Fibroblast of villous mesenchyme (primary cell): ENCODE measurements at places on chromosomes 1 and 21. TPM values are rescaled to one million over a fixed set of nuclear protein-coding genes. Genes with fewer than 3 reads are reported as not detected.

The PRDM2 gene
- 13.9 and 19.9 TPM in 2 replicates for total RNA-seq

The LAMC1 gene
- 541 and 761 TPM in 2 replicates for total RNA-seq

The LPAR3 gene
- 1.9 and 2.6 TPM in 2 replicates for total RNA-seq

The FCER1G gene
- 0.43 TPM in 1 of 2 replicates, not detected in the other for total RNA-seq

The LCE2B gene
- total RNA-seq: not detected in 2 replicates

The MSH4 gene
- under 0.01 and 0.43 TPM in 2 replicates for total RNA-seq

The PTAFR gene
- total RNA-seq: under 0.01 TPM in 2 replicates

The LHX8 gene
- total RNA-seq: under 0.01 TPM in 1 of 2 replicates, not detected in the other

The PBX1 gene
- total RNA-seq: 62.8 and 67.4 TPM in 2 replicates

The MPZ gene
- 2.6 and 2.9 TPM in 2 replicates for total RNA-seq

The CASQ2 gene
- not detected in 2 replicates for total RNA-seq

The OR14K1 gene
- not detected in 2 replicates for total RNA-seq

The ANGPTL3 gene
- total RNA-seq: under 0.01 TPM in 1 of 2 replicates, not detected in the other

The HRNR gene
- total RNA-seq: not detected in 2 replicates

The CHI3L1 gene
- 15.8 and 136 TPM in 2 replicates for total RNA-seq

The TGFB2 gene
- total RNA-seq: 28.0 and 36.3 TPM in 2 replicates

The PTPN22 gene
- 0.32 and 0.86 TPM in 2 replicates for total RNA-seq

The ARTN gene
- 0.86 TPM in 1 of 2 replicates, not detected in the other for total RNA-seq

The KLHDC7A gene
- total RNA-seq: not detected in 2 replicates

The RPTN gene
- not detected in 2 replicates for total RNA-seq

The SHISAL2A gene
- total RNA-seq: not detected in 2 replicates

The NCAM2 gene
- 5.2 and 7.1 TPM in 2 replicates for total RNA-seq

The DCST2 gene
- not detected in 2 replicates for total RNA-seq

The RNU1-2 gene
- total RNA-seq: under 0.01 TPM in 1 of 2 replicates, not detected in the other

The OLFML3 gene
- 107 and 134 TPM in 2 replicates for total RNA-seq

The C8A gene
- total RNA-seq: not detected in 2 replicates

The CD160 gene
- under 0.01 TPM in 2 replicates for total RNA-seq

The HSD3B2 gene
- not detected in 2 replicates for total RNA-seq

The TMEM81 gene
- total RNA-seq: 0.97 and 1.3 TPM in 2 replicates

The FCMR gene
- total RNA-seq: 1.3 and 1.6 TPM in 2 replicates

The ILDR2 gene
- total RNA-seq: 0.32 and 0.43 TPM in 2 replicates

The PTPRU gene
- total RNA-seq: 5.5 and 6.9 TPM in 2 replicates

The VAV3 gene
- total RNA-seq: 0.32 and 0.43 TPM in 2 replicates

The PRAMEF10 gene
- not detected in 2 replicates for total RNA-seq

The BCAS2 gene
- 42.3 and 42.5 TPM in 2 replicates for total RNA-seq

The BATF3 gene
- total RNA-seq: 3.0 and 3.9 TPM in 2 replicates

The LEFTY1 gene
- 0.32 TPM in 1 of 2 replicates, not detected in the other for total RNA-seq

The DISP1 gene
- 3.5 and 4.2 TPM in 2 replicates for total RNA-seq
